ENCODE measurements at places on chromosomes 2 and 18.
A peak's percentile ranks its signal among the peaks of the same experiment; 100 is the strongest.

- DNase-seq = peak; percentile 93
Measured at GRCh38 chr18:48942554-48943261, 8.1 kb downstream of the SMAD7 start.

- DNase-seq = peak; percentile 16
Measured at GRCh38 chr2:42567806-42568400, 529 bp upstream of the MTA3 start.

GRCh38 chr2:61268249-61268648 is 106.3 kb downstream of the C2orf74 start:
- no peak for DNase-seq

DNA sequence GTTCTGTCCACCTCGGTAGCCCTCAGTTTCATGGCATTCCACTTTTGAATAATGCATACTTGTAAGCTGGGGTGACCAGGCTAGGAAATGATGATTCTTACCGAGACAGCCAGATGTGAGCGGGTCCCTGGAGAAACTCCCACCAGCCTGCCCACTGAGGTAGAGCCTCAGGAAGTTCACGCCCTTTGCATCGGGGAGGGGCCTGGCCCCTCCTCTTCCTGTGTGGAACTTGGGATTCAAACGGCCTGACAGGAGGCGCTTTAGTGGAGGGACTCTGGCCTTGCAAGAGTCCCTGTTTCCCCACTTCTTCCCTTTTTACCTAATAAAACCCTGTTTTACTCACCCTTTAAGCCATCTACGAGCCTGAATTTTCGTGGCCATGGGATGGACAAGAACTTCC is 44.6 kb downstream of the MRO start:
- DNase-seq = no peak

GRCh38 chr2:126672980-126673605 is 17.1 kb downstream of the GYPC start:
- DNase-seq = no peak

DNA sequence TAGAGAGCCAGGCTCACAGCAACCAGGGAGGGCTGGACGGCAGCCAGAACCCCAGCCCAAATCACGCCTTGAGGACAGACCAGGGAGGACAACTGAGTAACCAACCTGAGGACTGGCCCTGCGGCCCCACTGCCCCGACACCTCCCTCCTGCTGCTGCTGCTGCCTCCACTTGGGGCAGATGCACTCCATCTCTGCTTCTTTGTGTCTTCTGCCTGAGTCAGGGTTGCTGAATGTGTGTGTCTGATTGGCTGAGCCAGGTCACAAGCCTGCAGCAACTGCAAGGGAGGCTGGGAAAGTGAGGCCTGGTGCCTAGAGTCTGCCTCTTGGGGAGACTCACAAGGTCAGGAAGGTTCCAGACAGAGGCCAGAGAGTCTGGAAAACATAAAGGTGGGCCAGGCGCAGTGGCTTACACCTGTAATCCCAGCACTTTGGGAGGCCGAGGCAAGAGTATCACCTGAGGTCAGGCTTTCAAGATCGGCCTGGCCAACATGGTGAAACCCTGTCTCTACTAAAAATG is 83.4 kb downstream of the ZFP36L2 start:
- DNase-seq = no peak

GRCh38 chr18:57431002-57431382 is 4.2 kb upstream of the ONECUT2 start:
- DNase-seq = no peak

DNA sequence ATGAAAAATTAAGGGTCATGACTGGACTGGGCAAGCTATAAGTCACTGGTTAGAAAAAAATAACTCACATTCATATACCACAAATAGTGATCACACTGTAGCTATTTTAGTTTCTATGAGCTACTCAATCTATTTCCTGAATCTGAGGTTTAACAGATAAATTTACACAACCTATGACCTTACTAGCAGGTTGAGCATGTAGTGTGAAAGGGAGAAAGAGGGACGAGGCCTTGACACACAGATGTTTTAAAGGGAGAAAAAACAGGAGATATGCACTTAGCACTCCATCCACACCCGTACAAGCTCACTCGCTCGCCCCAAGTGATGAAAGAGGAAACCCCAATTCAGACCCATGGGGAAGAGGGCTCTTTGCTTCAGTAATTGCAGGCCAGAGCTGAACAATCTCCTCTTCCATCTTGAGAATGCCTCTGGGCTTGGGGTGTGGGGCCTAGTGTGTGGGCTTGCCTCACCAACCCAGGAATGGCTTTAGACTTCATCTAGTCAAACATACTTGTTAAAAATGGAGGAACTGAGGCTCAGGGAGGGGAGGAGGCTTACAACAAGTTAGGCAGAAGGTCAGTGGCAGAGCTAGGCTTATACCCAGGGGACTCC is 10.7 kb downstream of the CYRIA start:
- DNase-seq = no peak
